GM12891 (cell line): ENCODE measurements at places on chromosomes 11 and 22.

DNA sequence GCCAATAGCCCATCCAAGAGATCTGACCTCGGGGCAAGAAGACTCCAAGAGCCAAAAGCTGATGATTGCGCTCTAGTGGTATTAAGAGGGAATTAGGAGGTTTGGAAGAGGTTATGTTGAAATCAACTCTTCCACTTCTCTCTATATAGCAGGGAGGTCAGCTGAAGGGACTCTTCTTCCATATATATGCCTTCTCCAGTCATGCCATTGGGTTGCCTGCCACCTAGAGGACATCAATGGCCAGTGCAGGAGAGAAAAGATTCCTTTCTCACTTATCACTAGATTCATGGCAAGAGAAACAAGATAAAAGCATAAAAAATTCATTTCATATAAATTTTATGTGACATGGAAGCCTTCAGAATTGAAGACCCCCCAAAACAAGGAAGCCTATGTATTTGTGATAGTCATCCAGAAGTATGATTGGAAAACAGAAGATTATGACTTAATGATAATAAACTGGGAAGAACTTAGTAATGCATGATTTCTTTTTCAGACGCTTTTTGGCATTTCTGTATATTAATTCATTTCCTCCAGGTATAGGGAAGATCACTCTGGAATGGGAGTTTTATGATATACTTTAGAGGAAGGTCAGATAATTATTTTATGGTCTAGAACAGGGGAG is 435.1 kb upstream of the DDI1 start:
- peak; percentile 9 for DNase-seq

DNA sequence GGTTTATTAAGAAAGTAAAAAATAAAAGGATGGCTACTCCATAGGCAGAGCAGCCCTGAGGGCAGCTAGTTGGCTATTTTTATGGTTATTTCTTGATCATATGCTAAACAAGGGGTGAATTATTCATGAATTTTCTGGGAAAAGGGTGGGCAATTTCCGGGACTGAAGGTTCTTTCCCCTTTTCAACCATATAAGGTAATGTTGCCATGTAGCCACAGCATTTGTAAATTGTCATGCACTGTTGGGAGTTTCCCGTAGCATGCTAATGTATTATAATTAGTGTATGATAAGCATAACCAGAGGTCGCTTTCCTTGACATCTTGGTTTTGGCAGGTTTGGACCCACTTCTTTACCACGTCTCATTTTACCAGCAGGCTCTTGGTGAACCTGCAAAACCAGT is 610.4 kb upstream of the B3GAT1 start:
- DNase-seq: no peak

DNA sequence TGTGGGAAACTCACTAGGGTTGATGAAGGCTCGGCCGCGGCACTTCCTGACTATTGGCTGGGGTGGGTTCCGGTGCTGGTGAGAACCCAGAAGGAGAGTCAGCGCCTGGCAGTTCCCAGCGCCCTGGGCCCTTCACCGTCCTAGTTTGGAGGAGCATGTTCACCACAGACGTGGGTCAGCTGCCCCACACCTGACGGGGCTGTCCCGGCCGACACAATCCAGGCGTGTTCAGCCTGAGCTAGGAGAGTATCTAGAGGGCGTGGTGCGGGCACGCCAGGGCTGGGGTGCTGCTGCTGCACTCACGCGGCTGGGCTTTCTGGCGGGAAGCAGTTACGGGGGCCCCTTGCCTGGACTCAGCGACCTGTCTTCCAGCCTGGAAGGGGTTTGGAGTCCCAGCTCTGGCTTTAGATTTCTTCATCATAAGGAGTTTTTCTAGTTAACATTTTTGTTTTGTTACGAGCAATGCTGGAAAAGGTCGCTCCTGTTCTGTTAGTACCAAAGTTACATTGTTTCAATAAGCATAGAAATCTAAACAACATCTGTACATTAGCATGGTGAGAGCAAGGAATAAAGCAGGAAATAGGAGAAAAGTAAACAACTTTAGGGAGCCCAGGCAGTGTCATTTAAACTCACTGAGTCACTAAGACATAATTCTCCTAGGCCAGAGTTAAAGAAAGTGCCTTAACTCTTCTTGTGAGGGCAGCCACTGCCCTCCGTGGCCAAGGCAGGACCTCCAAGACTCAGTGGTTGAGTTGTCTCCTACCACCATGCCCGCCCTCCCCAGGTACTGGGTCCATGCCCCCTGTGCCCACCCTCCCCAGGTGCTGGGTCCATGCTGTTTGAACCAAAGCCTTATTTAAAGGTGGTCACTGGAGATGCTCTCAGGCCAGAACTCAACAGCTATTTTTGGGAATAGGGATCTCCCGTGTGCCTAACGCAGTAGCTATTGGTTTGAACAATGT is 12.1 kb upstream of the ADORA2A start:
- no peak for DNase-seq

DNA sequence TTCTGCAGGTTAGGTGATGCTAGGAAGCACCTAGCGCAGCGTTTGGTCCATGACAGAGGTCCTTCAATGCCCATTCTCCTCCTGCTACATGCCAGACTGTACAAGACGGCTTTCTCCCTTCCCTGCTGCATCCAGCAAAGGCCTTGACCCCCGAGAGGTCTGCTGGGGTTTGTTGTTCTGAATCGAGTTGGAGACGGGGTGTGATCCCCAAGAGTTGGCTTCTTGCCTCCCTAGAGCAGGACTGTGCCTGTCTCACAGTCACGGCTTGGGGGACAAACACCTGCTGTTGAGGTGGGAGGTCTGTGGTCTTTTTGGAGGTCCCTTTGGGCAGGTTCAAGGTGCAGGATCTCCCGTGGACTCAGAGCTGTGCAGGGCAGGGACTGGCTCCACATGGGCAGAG is 352.3 kb upstream of the B3GAT1 start:
- DNase-seq: no peak

DNA sequence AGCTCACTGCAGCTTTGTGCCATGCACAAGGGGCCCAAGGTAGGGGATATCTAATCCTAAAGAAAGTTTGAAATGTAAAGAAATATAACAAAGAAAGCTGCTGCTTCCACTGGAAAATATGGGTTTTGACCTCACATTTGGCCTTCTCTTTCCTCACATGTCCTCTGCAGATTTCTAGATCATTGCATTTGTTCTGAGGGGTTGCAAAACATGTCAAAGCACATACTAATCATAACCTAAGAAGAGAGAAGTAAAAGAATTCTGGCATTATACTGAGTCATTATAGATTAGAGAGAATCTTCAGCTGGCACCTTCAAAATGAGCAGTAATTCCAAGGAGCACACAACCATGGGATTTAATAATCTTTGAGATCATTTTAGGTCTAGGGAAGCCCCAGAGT is 92.5 kb upstream of the CHRM4 start:
- no peak for DNase-seq

GRCh38 chr11:88104408-88104807 is 70.8 kb downstream of the RAB38 start:
- DNase-seq: no peak

- no peak for DNase-seq
Observed at GRCh38 chr11:134521452-134522289, 109.6 kb upstream of the B3GAT1 start.
